ENCODE measurements at places on chromosomes 7 and 10.

GRCh38 chr7:3028758-3029093, 14.9 kb downstream of the CARD11 start:
- no peak for DNase-seq

GRCh38 chr10:104317269-104317710, 21.0 kb downstream of the ITPRIP start:
- no peak for DNase-seq

DNA sequence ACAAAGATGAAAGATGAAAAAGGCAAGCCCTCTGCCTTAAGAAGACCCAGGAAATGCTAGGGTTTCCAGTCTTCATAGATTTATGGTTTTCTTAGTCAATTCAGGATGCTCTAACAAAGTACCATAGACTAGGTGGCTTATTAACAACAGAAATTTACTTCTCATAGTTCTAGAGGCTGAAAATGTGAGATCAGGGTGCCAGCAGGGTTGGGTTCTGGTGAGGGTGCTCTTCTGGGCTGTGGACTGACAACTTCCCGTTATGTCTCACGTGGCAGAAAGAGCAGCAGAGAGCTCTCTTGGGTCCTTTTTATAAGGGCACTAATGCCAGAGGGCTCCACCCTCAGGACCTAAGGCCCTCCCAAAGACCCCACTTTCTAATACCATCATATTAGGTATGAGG, 23.7 kb downstream of the ELMO1 start:
- DNase-seq, result no peak

GRCh38 chr10:15681076-15681475, 38.6 kb downstream of the ITGA8 start:
- no peak for DNase-seq
